ENCODE measurements at places on chromosomes 4 and X.

- DNase-seq: no peak
These were observed 8.3 kb upstream of the LNX1 start for GRCh38 chr4:53599632-53600031.

- no peak for DNase-seq
These were observed 52.8 kb downstream of the REPS2 start for GRCh38 chrX:16999275-16999674.

DNA sequence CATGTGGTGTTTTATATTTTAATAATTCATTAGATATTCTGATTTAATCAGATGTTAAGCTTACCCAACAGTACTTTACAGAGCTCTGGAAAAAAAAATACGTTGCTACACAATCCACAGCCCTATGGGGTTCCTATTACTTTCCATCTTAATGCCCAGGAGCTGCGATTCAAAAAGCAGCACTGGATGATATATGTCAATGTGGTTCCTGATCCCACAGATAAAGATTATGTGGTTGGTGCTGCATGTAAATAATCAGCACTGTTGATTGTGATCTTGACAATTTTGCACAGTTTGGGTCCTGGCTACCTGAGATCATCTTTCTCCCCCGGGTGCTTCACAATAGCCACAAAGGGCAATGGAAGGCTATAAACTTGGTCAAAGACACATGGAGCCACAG lies 72.7 kb upstream of the DCLK2 start:
- peak; percentile 14 for DNase-seq

- no peak for DNase-seq
These were observed 127.7 kb downstream of the SLC7A11 start for GRCh38 chr4:138114434-138114833.

DNA sequence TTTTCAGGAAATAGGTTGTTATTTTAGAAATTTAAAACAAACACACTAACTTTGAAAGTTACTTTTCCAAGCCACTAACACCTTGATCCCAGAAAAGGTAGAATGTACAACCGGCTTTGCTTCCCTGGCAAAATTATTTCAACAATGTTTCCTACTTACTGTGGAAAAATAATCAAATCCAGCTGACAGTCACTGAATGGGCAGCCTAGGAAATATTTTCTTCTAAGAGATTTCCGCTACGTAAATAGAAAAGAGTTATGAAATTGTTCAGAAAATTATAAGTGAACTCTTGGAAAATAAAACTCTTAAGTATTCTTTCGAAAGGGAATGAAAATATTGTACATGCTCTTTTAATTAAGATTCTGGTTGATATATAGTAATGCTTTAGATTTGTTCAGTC lies 195.7 kb downstream of the GASK1B start:
- no peak for DNase-seq
